ENCODE measurements at places on chromosomes 13 and 19.

DNA sequence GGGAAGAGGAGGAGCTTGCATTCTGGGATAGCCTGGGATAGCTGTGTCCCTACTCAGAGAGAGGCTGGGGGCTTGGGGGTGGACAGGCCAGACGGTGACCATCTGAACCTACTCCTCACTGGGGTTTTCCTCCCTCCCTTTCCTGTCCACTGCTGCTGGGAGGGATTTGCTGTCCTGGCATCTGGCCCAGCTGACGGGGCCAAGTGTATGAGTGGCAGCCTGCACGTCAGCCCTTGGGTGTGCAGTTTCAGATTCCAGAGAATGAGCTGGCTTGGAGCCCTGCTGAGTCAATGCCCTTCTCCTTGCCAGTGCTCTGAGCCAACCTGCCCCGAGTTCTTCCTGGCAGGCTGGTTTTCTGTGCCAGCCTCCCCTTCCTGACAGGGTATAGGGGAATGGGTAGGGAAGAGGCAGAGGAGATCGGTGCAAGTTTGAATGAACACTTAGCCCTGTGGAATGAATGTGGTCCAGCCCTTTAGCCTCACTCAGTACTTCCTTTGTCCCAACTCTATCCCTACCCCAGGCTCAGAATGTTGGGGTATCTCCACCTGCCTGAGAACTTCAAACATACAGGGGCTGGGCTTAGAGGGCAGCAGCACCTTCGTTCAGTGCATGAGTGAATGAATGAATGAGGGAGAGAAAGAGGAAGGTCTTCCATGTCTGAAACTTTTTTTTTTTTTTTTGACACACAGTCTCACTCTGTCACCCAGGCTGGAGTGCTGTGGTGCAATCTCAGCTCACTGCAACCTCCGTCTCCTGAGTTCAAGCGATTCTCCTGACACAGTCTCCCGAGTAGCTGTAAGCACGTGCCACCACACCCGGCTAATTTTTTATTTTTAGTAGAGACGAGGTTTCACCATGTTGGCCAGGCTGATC lies 1.8 kb upstream of the ANGPTL4 start:
- DNase-seq, result peak; percentile 83

DNA sequence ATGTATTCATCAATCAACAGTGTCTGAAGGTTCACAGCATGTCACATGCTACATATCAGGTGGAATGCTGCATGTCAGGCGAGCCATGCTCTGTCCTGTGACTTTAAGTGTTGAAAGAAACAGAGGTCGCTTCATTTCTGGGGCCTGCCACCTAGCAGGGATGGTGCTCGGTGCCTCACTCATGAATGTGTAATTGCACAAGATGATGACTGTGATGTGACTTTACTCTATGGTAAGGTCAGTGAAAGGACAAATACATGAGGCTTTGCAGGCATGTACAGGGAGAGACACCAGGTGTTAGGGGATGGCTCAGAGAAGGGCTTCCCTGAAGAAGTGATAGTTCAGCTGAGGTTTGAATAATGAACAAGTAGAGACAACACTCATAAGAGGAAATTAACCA lies 66.7 kb downstream of the FRY start:
- no peak for DNase-seq

- no peak for DNase-seq
Observed at GRCh38 chr13:53953183-53953582, 924.6 kb downstream of the OLFM4 start.

DNA sequence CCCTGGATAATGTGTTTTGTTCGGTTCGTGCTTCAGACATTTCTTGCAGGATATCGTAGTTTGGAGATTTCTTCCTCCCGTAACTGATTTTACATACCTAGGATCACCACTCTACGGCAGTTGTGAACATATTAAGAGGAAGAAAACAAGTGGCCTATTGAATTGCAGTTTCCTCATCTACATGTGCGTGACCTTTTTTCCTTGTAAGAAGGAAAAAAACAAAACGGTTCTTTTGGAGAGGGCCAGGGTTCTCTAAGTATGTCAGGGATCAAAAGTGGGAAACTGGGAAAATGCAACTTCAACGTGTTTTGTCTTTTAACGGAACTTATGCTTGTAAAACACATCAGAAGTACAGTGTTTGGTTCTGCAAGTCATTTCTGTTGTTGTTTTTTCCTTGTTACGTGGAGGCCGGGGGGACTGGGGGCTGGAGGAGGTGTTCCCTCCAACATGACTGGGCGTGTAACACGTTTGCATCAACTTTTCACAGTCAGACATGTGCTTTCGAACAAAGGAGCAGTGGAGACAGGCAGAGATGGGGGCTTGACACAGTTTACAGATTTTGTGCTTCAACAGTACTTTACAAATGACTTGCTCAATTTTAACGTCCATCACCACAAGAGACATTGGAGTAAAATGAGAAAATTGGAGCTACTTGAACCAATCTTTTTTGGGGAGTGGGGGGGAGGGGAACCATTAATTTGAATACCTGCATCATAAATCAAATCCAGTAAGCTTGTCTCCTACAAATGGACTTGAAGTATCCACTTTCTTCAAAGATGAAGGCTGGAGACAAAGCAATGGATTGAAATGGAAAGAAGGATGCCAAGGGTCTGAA lies 3.8 kb downstream of the ZC3H4 start:
- peak; percentile 70 for DNase-seq

DNA sequence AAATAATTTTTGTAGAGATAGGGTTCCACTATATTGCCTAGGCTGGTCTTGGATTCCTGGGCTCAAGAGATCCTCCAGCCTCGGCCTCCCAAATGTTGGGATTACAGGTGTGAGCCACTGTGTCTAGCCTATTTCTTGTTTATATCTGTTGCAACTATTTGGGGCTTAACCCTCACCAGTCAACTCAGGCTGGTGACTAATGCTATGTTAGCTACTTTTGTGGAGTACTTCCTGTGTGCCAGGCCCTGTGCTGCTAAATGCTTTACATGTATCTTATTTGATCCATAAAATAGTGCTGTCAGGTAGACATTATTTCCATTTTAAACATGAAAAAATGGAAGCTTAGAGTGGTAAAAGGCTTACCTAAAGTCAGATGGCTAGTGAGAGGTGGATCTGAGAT lies 13.8 kb downstream of the CEACAM1 start:
- no peak for DNase-seq

DNA sequence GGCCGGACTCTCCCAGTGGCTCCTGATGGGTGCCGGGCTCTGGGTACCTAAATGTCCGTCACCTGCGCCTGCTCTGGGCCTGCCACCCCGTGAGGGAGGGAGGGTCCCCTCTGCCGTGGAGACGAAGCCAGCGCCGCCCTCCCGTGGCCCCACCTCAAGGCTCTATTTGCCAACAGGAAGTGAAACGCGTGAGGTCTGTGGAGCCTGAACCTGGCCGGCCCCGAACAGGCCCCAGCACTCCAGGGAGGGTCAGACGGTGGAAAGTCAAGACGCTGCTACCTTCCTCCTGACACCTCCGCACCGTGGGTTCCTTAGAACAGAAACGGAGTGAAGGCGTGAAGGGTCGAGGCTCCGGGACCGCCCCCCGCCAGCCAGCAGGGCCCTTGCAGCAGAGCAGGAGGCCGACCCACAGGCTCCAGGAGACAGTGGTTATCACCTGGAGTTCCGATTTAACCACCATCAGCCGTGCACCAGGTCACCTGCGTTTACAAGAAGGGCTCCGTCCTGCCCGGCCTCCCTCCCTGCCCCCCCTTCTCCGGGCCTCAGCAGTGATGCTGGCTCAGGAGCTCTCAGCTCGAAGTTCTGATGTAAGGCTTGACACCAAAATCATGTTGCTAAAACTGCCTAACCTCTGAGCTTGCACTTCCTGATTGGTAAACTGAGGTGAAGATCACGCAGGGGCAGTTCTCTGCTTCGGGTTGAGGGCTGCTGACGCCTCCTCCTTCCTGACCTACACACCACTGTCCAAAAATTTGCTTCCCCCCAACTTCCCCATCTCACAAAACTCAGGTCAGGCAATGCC lies 50.9 kb upstream of the C13orf46 start:
- no peak for DNase-seq

- no peak for DNase-seq
Observed at GRCh38 chr13:94382960-94383359, 96.5 kb downstream of the DCT start.

DNA sequence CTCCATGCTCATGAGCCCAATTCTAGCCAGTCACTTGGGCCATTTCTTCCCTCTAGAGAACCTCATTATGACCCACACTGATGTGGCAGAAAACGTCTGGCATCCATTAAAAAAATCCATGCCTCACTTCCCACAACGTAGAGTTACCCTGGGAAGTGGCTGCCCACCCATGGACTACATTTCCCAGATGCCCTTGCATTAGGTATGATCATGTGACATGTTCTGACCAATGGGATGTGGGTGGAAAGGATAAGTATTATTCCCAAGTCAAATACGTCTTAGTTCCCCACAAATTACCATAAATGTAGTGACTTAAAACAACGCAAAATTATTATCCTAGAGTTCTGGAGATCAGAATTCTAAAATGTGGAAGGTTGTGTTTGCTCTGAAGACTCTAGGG lies 47.9 kb upstream of the ZNRF4 start:
- DNase-seq, result no peak

GRCh38 chr13:113901231-113901630 lies 37.4 kb upstream of the GAS6 start:
- no peak for DNase-seq

DNA sequence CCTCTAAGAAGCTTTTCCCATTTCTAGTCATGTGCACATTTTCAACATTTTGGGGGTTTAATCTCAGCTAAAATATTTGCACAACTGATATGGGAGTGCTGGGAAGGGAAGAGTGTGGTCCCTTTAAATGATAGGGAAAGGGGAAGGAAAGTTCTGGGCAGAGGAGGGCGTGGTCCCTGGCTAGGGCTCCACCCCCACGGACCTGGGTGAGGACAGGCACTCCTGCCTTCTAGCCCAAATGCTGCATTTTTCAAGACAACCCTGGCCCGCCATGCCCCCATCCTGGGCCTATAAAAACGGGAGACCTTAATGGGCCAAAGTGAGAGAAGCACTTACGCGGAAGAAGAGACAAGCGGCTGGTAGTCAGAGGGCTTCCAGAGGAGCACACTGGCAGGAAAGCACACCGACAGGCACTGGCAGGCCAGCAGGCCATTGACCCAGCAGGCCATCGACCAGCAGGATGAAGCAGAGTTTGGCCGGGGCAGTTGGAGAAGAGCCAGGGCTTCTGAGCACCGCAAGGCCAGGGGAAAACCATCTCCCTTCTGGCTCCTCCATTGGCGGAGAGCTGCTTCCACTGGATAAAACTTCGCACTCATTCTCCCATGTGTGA lies 266.7 kb downstream of the SPRY2 start:
- DNase-seq, result no peak

DNA sequence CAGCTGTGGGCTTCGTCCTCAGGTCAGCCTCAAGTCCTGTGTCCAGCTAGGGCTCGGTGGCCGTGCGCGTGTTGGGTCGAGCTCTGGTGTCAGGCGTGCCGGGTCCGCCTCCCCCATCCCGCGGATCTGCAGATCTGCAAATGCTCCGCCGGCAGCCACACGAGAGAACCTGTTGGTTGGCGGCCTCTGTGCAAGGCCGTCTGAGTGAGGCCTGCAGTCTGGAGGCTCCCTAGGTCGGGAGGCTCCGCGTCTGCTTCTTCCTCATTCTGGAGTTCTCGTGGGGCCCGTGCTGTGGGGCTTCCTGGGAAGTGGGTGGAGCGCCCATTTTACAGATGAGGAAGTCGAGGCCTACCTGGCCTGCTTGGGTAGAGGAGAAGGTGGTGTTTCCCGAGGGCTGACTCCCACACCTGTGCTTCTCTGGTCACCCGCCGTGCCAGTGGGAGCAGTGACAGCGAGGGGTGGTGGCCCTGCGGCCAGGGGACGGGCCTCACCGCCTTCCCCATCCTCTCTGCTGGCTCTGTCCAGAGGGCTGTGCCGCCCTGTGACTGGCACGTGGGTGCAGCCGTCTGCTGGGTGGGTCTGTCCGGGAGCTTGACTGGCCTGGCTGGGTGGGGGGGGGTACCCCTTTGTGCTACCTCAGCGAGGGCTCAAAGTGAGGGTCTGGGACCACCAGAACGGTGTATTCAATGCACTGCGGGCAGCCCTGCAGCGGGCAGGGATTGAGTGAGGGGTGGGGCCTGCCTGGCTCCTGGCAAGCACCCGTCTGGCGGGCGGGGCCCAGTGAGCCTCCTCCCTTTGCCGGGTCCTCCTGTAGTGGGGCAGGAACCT lies 3.3 kb downstream of the CSNK1G2 start:
- no peak for DNase-seq

GRCh38 chr19:52070496-52070895 lies 21.9 kb upstream of the ZNF432 start:
- DNase-seq, result no peak

DNA sequence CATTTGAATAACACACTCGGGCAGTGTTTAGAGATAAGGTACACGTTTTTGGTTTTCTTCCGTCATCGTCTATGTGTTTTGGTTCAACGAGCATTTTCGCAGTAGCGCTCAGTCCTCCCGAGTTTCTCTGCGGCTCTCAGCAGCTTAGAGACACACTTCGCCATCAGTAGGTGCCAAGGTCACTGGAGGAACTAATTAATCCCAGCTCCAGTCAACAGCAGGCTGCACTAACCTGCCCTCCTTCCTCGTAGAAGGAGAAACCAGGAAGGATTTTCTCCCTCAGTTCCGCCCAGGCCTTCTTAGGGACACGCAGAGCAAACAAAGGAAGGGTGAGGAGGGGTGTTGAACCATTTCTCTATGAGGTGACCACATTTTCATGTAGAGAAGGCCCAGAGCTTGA lies 12.6 kb downstream of the MBNL2 start:
- DNase-seq, result no peak

- DNase-seq, result no peak
Observed at GRCh38 chr19:40813182-40813581, 14.2 kb downstream of the EGLN2 start.

DNA sequence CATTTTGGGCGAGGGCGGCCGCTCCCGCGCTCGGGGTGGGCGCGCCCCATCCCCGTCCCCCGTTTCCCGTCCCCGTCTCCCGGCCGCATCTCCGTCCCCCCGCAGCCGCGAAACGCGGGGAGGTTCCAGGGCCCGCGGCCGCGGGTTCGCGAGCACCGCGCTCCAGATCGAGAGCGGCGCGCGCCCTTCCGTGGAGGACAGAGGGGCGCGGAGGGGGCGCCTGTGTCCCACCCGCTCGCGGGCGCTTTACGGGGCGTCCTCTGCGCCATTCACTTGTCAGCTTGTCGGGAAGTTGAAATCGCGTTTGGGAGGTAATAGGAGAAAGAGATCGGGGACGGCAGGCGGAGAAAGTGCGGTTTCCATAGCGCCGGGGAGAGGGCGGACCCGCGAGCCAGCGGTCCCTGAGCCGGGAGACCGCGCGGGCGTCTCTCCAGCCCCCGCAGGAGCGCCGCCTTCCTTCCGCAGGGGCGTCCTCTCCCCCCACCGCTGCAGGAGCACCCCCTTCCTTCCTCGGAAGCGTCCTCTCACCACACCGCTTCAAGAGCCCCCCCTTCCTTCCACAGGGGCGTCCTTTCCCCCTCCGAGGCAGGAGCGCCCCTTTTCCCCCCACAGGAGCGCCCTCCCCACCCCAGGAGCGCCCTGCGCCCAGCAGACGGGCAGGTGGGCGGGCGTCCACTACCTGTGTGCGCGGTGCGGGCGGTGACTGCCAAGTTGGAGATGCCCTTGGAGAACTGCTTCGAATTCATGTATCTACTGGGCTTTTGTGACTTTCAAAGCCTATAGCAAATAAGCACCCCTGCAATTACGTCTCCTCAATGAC lies 962 bp upstream of the IRS2 start:
- no peak for DNase-seq

All from globus pallidus (tissue), 1 donor.